ENCODE measurements at places on chromosomes 11 and 22.

GRCh38 chr11:13668102-13668956, at the start of gene FAR1:
Gene FAR1, plus strand, starts transcription at chr11:13668668. Its CDS starts 26,098 bp downstream, at chr11:13694766.
- peak; percentile 96 for DNase-seq

- DNase-seq, result no peak
Measured at GRCh38 chr11:110948112-110948511, 235.9 kb upstream of the ARHGAP20 start.

DNA sequence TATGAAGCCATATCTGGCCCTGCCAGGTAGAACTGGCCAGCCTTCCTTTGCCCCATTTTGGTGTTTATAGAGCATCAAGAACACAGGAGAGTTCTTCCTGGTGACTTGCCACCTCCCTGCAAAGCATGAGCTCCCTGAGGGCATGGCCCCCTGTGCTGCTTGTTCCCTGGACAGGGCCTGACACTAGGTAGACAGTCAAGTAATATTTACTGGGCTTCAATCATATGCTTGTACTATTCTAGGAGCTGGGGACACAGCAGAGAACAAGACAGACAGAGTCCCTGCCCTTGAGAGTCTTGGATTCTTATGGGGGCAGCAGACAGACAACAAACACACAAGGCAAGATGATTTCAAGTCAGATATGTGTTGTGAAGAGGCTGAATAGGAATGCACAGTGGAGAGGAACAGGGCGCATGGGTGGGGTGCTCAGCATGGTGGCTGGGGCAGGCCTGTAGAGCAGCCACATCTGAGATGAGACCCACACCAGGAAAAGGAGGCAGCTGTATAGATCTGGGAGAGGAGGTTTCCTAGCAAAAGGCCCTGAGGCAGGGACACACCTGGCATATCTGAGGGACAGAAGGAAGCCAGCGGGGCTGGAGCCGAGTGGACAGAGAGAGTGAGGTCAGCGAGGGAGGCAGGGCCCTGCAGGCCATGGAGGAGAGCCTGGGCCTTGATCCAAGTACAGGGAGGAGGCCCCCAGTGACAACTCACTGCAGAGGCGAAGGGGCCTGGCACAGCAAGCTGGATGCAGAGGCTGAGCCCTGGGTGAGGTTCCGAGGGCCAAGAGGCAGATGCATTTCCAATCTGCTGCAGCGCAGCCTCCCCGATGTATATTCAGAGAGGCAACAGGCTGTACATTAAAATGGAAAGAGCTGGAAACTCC, 10.2 kb upstream of the CBX6 start:
- no peak for DNase-seq

DNA sequence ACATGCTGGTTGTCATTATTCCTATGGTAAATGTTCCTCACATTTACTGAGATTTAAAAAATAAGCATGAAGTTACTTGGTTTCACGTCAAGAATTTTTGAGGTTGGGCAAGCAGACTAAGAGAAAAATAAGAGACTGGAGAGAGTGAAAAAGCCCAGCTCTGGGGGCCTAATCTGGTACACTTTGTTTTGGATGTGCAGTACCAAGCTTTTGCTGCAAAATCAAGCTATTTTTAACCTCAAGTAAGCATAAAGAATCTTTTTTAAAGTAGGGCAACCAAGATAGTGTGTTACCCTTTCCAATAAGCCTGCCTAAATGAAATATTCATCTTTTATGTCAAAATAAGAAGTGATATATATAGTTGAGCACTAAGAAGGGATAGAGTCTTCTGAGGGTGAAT, 79.4 kb upstream of the ARHGAP20 start:
- DNase-seq, result no peak

- no peak for DNase-seq
Measured at GRCh38 chr22:44147008-44147645, 33.6 kb upstream of the PARVG start.

DNA sequence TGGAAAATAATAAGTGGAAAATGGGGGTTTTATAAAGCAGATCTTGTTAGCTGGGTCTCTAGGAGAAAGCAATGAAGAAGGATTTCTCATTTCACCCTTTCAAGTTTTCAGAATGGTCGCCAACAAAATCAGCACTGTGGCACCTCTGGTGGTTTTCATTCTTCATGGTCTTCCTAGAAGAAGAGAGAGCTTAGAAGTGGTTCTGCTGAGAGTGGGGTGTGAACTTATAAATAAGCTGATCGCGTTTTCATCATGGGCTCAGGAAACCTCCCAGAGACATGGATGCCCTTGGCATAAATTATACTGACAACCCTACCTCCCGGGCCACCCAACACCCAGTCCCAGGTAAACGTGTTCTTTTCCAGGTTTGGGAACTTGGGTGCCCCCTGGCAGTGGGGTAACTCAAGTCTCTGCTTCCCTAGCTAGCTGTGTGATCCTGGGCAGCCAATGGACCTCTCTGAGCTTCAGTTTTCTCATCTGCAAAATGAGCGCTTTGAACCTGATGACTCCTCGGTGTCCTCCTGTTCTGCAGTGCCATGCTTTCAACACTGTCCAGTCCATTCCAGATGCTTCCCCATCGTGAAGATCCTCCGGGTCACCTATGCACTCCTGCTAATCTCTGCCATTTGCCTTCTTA, 72.6 kb upstream of the GRAMD1B start:
- DNase-seq, result no peak
